ENCODE measurements at places on chromosomes 1 and 21. TPM values are rescaled to one million over a fixed set of nuclear protein-coding genes. Genes with fewer than 3 reads are reported as not detected.

Gene NR1I3
- total RNA-seq, result not detected

- no peak overlapping the region for H3K4me3 ChIP-seq
- no peak overlapping the region for H3K27ac ChIP-seq
- H3K4me1 ChIP-seq, result no peaks in the 10 kb centered on the region
- no peaks in the 10 kb centered on the region for H3K36me3 ChIP-seq
Observed at GRCh38 chr1:223199094-223199647, 56.1 kb upstream of the TLR5 start.

DNA sequence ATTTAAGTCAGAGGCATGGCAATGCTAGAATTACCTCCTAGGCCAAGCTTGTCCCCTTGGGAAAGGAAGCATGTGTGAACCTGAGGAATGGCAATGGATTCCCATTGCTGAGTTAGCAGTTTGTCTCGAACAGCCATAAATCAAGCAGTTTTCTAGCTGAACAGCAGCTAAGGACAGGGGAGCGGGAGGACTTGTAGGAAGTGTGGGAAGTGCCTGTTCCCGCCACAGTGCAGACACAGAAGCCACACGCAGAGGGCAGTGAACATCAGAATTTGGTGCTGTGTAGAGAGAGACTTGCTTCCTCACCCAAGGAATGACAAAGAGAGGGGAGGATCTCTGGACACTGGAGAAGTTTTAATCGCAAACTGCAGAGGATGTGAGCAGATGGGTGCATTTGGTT is 3.8 kb downstream of the PHGDH start:
- no peaks in the 10 kb centered on the region for H3K36me3 ChIP-seq
- no peak for DNase-seq
- H3K4me1 ChIP-seq, result peaks cover 19% of the 10 kb centered on the region
- peaks cover 22% of the 10 kb centered on the region for H3K27me3 ChIP-seq

DNA sequence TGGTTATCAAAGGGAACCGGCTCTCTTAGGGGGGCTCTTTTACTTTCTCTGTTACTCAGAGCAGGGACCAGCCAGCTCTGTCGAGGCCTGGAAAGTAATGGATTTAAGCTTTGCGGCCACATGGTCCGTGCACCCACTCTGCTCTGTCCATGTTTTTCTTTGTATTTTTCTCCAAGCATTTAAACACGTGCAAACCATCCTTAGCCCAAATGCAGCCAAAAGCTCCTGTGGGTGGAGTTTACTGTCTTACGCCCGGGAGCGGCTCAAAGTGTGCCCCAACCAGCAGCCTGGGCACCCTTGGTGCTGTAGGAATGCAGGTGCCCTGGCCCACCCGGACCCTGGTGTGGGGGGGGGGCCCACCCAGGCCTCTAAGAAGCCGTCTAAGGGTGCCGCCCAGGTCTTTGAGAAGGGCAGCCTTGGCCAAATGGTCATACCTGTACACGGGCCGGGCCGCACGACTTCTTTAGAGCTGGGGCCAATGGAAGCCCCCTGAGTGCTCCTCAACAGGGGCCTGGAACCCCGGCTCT is 29.2 kb upstream of the POFUT2 start:
- H3K4me3 ChIP-seq, result no peak overlapping the region
- no peaks in the 10 kb centered on the region for H3K27me3 ChIP-seq
- no peak for DNase-seq
- peaks cover 32% of the 10 kb centered on the region for H3K4me1 ChIP-seq
- no peaks in the 10 kb centered on the region for H3K36me3 ChIP-seq

DNA sequence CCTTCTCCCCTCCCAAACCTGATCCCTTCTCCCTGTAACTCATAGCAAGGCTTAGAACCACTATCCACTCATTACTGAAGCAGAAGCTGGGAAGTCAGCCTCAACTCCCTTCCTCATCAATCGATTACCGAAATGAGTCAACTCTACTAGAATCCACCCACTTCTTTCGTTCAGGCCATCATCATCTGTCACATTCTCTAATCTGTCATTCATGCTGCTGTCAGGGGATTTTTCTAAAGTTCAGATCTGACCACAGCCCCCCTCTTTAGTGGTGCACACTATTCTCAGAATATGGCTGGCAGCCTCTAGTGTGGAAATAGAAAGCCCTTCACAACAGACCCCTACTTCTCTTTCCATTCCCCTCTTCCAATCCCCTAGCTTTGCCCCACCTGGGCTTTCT is 5.1 kb downstream of the NT5C1A start:
- peaks cover 28% of the 10 kb centered on the region for H3K27me3 ChIP-seq
- H3K4me3 ChIP-seq, result no peak overlapping the region
- H3K27ac ChIP-seq, result no peak overlapping the region
- no peak for DNase-seq
- H3K36me3 ChIP-seq, result no peaks in the 10 kb centered on the region

GRCh38 chr1:16342331-16343062 is 9.8 kb downstream of the FBXO42 start:
- H3K27me3 ChIP-seq, result no peaks in the 10 kb centered on the region
- no peak for DNase-seq
- H3K4me3 ChIP-seq, result no peak overlapping the region
